ENCODE measurements at places on chromosomes 1 and 21.
A peak's percentile ranks its signal among the peaks of the same experiment; 100 is the strongest.

DNA sequence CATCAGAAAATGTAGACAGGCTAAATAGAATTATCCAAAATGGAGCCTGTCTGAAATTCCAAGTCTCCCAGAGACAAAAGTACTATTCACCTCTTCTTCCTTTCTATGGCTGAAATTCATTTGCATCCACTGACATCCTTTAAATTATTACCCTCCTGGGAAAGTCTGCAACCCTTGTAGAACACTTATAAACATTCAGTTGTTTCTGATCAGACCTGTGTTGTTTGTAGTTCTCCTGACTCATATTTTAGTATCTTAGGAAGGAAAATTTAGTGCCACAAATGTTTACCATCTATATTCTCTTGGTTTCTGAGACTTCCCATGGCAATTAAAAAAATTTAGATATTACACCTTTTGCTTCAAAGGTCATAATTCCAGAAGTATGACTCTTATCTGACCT is 69.6 kb upstream of the C1orf105 start:
- H3K4me1 ChIP-seq = peaks cover 8% of the 10 kb centered on the region
- H3K4me3 ChIP-seq = no peak overlapping the region
- DNase-seq = no peak
- H3K36me3 ChIP-seq = no peaks in the 10 kb centered on the region
- no peak overlapping the region for H3K27ac ChIP-seq

DNA sequence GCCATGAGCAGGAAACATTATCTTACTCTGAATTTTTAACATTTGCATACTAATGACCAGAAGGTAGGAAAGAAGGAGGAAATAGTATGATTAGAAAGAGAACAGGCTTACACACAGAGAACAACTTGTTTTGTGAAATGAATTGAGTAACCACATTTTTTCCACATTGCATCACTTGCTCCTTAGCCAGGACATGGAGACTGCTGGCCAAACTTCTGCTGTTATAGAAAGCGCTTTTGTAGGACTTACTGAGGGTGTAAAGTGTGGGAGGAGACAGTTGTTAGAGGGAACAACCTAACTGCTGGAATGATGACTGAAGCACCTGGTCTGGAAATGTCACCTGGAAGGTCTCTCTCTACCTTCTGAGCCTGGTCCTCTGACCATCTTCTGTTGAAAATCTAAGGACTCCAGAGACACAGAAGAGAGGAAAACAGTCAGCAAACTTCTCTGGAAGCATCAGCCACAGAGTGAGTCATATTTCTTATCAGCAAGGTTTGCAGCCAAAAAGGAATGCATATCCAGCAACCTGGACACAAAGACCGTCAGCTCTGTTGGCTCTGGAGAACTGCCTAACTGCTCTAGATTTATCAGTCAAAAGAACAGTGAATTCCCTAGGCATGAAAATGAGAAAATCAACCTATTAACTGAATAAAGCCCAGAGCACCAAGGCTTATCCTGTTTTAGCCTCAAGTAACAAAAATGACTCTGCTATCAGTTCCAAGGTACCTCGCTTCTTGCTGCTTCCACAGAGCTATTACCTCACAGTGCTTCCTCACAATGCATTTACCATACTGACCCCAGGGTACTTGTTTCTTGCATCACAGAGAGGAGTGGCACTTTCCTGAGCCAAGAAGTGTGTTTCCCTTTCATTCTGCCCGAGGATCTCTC is 88.0 kb upstream of the SLFNL1 start:
- no peak for DNase-seq
- no peaks in the 10 kb centered on the region for H3K27me3 ChIP-seq

DNA sequence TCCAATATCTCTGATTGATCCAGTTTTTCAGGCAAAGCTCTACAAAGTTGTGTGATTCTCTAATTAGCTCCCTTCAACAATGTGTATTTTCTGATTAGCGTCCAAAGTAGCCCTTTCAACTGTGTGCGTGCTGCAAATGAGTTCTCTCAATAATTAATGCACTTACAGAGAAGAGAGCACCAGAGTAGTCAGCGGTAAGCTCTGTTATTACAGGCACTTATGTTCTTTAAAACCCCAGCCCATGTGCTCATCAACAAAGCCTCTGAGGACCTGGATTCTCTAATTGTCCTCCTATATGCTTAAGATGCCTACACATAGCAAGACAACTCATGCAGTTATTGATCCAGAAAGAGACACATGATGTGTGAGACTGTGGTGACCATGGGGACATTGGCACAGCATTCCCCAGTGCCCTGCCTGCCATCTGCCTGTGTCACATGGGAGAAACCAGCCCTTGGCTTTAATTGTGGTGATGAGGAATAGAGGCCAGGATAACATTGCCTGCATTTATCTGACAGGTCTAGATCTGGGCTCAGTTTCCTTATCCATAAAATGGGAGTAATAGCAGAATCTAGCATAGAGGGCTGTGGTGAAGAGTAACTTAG is 151.7 kb downstream of the PCP4 start:
- no peaks in the 10 kb centered on the region for H3K36me3 ChIP-seq
- H3K27ac ChIP-seq = no peak overlapping the region
- DNase-seq = no peak
- no peaks in the 10 kb centered on the region for H3K4me1 ChIP-seq

DNA sequence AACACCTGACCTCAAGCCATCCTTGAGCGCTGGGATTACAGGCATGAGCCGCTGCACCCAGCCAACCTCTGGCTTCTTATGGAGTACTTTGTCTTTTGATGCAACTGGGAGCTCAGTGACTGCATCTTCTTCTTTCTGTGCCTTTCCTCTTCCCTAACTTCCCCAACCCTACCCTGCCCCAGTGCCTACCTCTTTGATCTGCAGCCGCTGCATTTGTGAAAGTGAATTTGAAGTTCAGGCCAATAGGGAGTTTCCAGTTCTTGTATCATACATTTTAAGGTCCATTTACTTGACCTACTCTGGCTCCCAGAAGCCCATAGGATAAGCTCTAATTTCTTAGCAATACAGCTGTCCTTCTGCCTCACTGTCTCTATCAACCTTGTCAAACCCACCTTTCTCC is 52.2 kb downstream of the KCNC4 start:
- no peaks in the 10 kb centered on the region for H3K4me1 ChIP-seq
- no peaks in the 10 kb centered on the region for H3K27me3 ChIP-seq
- no peak overlapping the region for H3K4me3 ChIP-seq
- peak; percentile 22 for DNase-seq
- H3K27ac ChIP-seq = no peak overlapping the region

GRCh38 chr1:109204484-109204883 is 9.2 kb upstream of the SARS1 start:
- no peaks in the 10 kb centered on the region for H3K27me3 ChIP-seq
- no peaks in the 10 kb centered on the region for H3K4me1 ChIP-seq
- H3K4me3 ChIP-seq = no peak overlapping the region
- no peak for DNase-seq
- H3K27ac ChIP-seq = no peak overlapping the region

- H3K27ac ChIP-seq = no peak overlapping the region
- H3K4me3 ChIP-seq = no peak overlapping the region
- H3K4me1 ChIP-seq = no peaks in the 10 kb centered on the region
- H3K36me3 ChIP-seq = no peaks in the 10 kb centered on the region
- DNase-seq = no peak
- no peaks in the 10 kb centered on the region for H3K27me3 ChIP-seq
Measured at GRCh38 chr1:208747979-208748378, 503.8 kb upstream of the PLXNA2 start.

DNA sequence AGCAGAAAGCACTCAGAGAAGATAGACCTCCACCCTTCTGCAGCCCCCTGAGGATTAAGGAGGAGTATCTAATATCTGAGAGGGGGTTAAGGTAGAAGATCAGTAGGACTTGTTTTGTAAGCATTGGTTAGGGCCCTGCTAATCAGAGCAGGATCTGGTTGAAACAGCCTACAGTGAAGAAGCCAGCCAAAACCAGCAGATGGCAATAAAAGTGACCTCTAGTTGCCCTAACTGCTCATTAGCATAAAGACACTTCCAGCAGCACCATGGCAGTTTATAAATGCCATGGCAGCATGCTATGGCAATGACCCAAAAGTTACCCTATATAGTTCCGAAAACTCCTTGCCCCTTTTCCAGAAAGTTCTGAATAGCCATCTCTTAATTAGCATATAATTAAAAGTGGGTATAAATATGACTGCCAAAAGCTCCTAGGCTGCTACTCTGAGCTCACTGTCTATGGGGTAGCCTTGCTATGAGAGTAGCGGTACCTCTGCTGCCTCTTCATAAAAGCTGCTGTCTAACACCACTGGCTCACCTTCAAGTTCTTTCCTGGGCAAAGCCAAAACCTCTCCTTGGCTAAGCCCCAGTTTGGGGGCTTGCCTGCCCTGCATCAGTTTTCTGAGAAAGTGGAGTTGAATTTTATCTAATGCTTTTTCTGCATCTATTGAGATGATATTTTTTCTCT is 254.2 kb downstream of the PAPPA2 start:
- H3K4me1 ChIP-seq = no peaks in the 10 kb centered on the region

- H3K36me3 ChIP-seq = no peaks in the 10 kb centered on the region
- H3K4me1 ChIP-seq = no peaks in the 10 kb centered on the region
- H3K4me3 ChIP-seq = no peak overlapping the region
- no peak overlapping the region for H3K27ac ChIP-seq
- DNase-seq = no peak
- no peaks in the 10 kb centered on the region for H3K27me3 ChIP-seq
Measured at GRCh38 chr1:179251675-179252074, 22.2 kb upstream of the ABL2 start.

GRCh38 chr1:180131510-180131909 is 23.2 kb upstream of the QSOX1 start:
- H3K4me1 ChIP-seq = no peaks in the 10 kb centered on the region
- H3K4me3 ChIP-seq = no peak overlapping the region
- no peaks in the 10 kb centered on the region for H3K36me3 ChIP-seq

DNA sequence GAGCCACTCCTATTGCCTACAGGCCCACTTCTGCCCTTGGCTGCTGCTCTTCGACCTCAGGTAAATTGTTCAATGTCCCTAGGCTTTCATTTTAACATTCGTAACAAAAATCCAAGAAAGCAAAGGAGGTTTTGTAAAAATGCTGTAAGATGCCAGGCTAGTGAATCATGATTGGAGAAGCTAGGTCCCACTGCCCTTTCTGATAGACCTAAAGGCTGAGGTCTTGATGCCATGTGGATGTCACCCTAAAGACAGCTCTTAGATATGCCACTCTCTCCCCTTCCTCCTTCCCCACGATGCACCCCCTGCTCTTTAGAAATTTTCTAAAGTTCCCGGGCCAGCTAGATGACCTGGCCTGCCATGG is 9.9 kb upstream of the TMEM39B start:
- H3K27ac ChIP-seq = peak overlapping the region; percentile 69
- H3K4me1 ChIP-seq = peaks cover 28% of the 10 kb centered on the region
- H3K4me3 ChIP-seq = no peak overlapping the region
- no peak for DNase-seq
- no peaks in the 10 kb centered on the region for H3K27me3 ChIP-seq

DNA sequence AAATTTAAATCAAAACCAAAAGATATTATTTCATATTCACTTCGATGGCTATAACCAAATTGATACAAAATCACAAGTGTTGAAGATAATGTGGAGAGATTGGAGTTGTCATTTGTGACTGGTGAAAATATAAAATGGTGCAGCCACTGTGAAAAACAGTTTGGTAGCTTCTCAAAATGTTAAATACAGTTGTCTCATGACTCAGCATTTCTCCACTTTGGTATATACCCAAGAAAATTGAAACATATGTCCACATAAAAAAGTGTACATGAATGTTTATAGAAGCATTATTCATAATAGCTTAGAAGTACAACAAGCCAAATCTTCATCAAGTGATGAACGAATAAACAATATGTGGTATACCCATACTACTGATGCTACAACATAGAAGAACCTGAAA is 318.5 kb downstream of the BRINP3 start:
- no peaks in the 10 kb centered on the region for H3K36me3 ChIP-seq
- no peaks in the 10 kb centered on the region for H3K4me1 ChIP-seq
- no peaks in the 10 kb centered on the region for H3K27me3 ChIP-seq
- H3K27ac ChIP-seq = no peak overlapping the region
- DNase-seq = no peak

All from vagina (tissue), 2 donors.